Stimulated activated CD8-positive, alpha-beta memory T cell treated with anti-CD3 and anti-CD28 coated beads, Interleukin-12 subunit alpha, Interleukin-12 subunit beta, amount 100 ng/mL, for 4 hours (primary cell): ENCODE measurements at places on chromosomes 12 and 14.

DNA sequence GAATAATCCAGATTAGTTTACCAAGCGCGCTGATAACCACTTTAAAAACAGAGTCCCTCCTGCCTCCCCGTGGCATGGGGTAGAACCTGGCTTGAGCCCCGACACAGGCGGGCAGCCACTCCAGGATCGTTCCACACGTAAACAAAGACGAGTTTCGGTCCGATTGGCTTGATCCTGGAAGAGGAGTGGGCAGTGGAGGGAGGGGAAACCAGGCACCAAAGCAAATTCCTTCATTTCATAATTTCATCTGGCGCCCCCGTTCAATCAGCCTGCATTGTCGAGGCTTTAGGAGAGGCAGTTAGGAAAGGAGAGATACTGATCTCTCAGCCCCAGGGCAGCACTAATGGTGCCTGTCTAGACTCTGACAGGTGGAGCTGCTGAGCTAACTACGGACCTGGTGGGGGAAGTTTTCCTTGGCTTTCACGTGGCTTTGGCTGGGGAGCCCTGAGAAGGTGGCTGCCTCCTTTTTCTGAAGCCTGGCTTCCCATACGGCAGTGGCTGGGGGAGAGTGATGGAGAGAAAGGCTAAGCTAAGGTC is 751 bp upstream of the GPRC5A start:
- DNase-seq = no peak

GRCh38 chr14:100629098-100629497 is 41.9 kb upstream of the BEGAIN start:
- no peak for DNase-seq

DNA sequence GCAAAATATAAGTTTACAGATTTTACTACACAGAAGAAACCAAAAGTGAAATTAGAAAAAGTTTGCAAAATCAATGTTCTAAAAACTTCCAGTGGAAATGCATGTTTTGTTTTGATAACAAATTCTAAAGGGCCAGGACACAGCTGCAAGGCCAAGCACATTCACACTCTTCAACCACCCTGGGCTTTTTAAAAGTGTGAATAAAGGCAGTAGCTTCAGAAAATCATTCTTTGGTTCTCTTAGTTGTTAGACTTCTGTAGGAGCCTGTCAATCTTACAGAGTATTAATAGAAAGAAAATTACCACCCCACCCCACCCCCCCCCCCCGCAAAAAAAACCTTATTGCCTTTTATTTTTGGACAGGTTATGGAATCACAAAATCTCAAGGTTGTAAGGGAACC is 105.2 kb upstream of the EGLN3 start:
- DNase-seq = no peak

- DNase-seq = no peak
Observed at GRCh38 chr12:132259364-132259871, 70.0 kb downstream of the GALNT9 start.

DNA sequence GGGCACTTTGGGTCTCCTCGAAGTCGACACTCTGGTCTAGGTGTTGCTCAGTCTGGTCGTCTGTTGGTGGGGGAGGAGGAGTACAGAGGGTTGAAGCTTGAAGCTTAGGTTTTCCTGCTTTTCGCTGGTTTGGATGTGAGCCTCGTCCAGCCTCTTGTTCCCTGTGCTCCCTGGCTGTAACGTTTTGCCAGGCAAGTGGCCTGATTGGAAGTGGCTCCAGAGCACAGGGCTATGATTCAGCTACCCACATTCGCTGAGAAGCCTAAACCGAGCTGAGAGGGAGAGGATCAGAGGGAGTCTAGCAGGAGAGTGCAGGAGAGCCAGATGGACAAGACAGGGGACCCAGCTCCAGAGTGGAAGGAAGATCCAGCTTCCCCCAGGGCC is 6.1 kb downstream of the HOXC10 start:
- no peak for DNase-seq

- no peak for DNase-seq
Observed at GRCh38 chr14:72383865-72384264, 451.6 kb downstream of the RGS6 start.

DNA sequence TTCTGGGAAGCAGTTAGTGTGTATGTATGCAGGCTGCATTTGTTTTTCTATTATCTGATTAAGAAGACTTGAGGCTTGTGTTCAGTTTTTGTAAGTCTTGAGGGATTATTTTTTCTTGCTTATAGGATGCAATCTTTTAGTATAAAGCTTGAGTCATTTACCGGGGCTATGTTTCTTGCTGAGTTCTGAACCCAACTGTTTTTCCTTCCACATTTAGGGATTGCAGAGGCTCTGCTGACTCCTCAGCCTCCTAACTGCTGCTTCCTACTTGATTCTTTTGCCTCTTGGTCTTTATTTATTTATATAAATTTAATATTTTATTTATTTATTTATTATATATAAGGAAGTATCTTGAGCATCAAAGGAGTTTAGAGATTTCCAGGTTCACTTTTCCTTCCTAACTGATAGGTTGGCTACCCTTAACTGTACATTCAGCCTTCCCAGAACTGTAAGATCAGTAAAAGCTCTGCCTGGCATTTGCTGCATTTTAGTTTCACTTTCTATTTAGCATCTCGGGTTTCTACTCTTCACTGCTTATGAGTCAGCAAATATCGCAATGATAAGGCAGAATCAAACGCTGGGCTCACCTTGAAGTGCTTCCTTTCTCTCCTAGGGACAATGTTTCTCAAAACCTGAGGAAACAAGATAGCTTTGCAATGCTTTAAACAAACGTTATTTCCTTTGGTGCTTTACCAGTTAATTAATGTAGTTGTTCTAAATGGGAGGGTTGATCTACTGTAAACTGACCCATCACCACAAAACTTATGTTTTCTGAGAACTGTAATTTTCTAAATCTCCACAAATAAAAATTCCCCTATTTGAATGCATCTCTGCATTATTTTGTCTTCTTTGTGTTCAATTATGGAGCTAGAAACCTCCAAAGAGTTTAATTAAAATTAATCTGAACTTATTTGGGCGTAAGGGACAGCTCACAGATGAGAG is 1183.7 kb upstream of the TMEM132C start:
- no peak for DNase-seq

DNA sequence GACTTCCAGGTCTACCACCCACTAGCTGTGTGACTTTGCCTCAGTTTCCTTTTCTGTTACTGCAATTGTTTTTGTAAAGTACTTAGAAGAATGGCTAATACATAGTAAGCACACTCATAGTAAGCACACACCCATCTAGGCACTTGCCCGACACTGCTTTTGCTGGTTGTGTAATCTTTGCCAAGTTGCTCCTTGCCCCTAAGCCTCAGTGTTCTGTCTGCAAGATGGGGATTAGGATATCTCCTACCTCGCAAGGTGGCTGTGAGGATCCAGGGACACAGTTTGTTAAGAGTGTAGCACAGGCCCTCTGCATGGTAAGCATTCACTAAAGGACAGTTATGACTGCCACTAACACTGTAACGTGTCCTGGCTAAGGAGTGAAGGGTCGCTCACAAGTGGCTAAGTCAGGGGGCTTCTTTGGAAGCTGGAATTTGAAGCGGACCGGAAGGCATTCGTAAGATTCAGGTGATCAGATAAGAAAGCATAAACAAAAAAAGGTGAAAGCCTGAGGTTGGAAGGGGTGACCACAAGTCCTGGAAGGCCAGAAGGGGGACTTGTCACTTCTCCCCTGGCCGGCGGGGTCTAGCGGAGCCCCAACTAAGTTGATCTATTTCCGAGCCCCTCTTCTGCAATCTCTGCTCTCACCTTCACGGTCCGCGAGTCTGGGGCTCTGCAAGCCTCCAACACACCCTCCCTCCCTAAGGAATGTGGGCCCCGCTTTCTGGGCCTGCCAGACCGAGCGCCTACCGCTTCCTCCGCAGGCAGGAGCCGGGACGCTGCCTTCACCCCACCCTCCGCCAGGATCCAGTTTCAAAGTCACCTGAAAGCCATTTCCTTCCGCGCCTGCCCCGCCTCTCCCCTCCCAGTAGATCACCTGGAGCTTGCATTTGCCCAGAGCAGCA is 1.5 kb upstream of the PLEKHG3 start:
- DNase-seq = no peak

GRCh38 chr14:68665792-68666204 is 127.1 kb downstream of the ZFP36L1 start:
- DNase-seq = no peak

GRCh38 chr14:49992448-49992847 is 99.6 kb downstream of the ARF6 start:
- DNase-seq = no peak

DNA sequence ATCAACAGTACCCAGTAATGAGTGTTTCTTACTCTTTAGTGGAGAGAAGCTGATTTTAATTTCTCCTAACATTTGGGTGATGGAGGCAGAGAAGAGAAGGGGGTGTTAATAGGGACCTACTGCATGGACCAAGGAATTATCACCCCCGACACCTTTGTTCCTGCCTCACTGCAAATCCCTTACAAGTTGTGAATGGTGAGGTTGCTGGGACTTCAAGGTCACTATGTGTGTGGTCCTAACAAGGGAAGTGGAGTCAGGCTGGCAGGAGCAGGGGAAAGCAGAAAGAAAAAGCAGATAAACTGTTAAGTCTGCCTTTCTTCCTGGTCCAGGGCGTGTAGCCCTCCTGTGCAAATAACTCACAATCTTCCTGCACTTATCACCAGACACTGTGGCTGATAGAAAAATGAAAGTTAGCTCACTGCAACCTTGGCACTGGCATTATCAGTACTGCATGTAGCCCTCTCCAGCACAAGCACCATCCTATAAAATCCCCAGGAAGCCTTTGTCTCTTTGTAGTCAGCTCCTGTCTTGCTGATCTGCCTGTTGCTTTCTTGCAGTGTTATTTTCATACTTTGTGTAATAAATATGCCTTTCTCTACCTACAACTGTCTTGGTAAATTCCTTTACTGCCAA is 112.3 kb upstream of the DNM1L start:
- no peak for DNase-seq

GRCh38 chr12:71641390-71641789 is 22.3 kb downstream of the ZFC3H1 start:
- DNase-seq = no peak

- DNase-seq = no peak
Observed at GRCh38 chr12:3596703-3597415, 105.9 kb downstream of the PRMT8 start.

DNA sequence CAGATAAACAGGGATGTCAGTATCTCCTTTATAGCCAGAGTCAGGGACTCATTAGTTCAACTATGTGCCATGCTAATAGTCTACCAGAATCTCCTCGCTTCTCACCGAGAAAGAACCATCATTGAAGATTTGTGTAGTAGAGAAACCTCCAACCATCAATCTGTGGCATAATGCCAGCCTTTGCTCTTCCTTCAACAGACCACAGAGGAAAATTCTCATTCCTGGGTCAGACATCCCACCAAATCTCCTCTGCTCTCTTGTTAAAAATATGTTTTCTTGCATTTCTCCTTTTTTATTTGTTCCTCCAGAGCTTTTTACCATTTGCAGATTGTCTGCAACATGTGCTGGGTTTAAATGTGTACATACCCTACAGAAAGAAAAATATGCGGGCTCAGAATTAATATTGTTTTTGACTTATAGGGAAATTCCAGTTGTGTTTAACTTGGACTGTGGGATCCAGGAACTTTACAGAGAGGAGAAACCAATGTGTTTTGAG is 64.9 kb downstream of the LLPH start:
- no peak for DNase-seq

DNA sequence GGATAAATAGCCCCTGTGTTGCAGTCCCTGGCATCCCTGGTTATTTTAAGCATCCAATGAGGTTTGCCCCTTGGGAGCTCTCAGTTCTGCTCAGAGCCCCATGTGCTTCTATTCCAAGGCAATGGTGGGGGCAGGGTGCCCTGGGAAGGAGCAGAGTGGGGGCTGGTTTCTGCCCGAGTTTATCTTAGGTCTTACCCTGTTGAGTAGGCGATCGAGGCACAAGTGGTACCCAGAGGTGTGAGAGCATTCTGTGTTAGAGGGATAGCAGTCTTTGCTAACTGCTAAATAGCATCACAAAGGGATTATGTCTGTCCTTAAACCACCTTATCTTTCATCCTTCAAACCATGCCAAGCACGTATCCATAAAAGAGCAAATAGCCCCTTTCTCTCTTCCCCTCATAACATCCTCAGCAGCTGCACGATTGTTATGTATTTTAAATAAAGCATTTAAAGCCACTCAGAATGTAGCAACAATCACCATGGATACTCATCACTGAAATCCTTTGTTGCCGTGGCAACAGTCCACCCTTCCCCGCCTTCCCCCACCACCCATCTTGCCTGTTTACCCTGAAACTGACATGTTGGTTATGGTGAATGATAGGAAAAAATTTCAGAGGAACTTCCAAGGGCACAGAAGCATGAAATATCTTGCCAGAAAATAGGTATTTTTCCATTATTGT is 139.3 kb downstream of the PTPN11 start:
- no peak for DNase-seq

- DNase-seq = no peak
Observed at GRCh38 chr14:22265319-22266141, 323.5 kb downstream of the DAD1 start.

DNA sequence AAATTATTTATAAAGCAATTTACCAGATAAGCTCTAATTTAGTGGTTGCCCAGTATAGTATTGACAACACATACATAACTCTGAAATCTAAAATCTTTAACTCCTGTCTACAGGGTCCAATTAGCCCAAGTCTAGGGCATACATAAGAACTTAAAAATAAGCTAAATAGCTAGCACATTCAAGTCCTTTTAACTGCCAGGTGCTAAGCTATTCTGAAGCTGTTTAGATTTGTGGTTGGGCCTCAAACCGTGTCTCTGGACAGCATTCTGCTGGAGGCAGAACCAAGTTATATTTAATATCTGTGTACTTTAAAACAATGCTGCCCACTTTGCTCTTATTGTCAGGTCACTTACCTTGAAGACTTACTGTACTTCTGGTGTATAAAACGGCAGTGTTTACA is 19.0 kb downstream of the RPS6KA5 start:
- DNase-seq = no peak

GRCh38 chr12:126474703-126475102 is 1409.5 kb downstream of the AACS start:
- no peak for DNase-seq

GRCh38 chr14:89179891-89180404 is 237.1 kb downstream of the FOXN3 start:
- DNase-seq = no peak

DNA sequence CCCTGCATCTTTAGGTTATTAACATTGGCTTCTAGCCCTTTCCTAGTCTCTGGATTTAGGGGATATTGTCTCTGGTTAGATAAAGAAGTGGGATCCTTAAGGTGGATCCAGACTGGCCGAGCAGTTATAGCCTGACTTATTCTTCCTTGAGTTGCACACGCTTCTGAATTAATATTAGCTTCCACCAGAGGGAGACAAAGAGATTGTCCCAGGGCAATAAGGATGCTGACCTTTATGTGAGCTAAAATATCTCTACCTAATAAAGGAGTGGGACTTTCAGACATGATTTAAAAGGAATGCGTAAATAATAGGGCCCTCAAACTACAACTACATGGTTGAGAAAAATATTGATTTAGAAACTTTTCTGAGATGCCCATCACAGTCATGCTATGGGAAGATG is 139.7 kb downstream of the SLCO1B3 start:
- no peak for DNase-seq

GRCh38 chr12:72673853-72674252 is 401.7 kb downstream of the TRHDE start:
- DNase-seq = no peak
